ENCODE measurements at places on chromosomes 5 and 9.
A peak's percentile ranks its signal among the peaks of the same experiment; 100 is the strongest.

- no peak for DNase-seq
Observed at GRCh38 chr9:103261951-103262350, 266.8 kb downstream of the CYLC2 start.

- no peak for DNase-seq
Observed at GRCh38 chr5:25540628-25541027, 895.9 kb upstream of the CDH10 start.

- no peak for DNase-seq
Observed at GRCh38 chr5:106401561-106401960, 1269.2 kb downstream of the EFNA5 start.

- DNase-seq = no peak
Observed at GRCh38 chr9:93022721-93023520, 35.6 kb upstream of the SUSD3 start.

DNA sequence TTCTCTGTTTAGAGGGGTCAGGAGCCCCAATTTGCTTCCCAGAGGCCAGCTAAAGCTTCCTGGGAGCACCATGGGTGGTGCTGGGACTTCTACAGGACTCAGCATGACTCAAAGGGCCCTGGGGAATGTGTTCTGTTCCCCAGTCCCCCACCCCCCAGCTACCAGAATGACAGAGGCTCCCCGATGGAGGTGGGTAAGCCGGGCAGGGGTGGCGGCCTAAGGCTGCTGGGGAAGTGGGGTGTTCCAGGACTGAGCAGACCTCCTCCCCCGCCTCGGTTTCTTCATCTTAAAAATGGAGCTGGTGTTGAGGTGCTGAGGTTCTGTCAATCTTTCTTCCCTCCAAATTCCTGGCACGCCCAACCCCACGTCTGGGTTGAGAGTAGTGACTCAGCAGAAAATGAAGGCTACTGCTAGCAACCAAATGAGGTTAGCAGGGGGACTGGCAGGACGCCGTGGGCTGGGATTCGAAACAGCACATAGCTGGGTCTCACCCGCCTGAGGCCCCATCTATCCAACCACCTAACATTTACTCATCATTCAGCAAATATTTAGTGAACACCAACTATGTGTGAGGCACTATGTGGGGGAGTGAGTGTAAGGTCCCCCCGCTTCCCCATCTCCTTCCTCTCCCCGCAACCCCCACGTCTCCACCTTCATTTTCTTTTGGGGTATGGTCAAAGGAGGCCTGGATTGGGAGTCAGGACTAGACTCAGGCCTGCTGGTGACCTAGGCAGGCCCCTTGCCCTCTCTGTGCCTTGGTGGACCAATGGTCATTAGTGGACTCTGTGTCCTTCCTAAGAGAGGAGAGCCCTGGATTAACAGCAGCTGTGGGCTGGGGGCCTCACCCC, 50.2 kb downstream of the C9orf50 start:
- DNase-seq = peak; percentile 35

DNA sequence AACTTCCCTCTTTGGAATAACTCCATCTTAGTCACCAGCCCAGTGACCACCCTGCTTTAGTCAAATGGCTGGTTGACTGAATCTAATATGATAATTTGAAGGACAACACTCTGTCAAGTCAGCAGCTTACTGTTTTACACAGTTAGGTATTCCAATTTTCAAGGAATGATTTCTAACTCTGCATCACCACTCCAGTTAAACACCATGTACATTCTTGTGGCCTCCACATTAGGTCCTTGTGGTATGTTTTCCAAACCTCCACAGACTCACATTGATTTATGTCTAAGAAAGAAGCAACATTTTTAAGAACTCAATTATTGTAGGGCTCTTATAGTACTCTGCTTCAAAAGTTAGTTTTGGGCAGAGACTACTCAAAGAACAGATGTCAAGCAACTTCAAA, 110.7 kb downstream of the TLE1 start:
- DNase-seq = no peak

GRCh38 chr9:127258606-127259471, 5.7 kb upstream of the GARNL3 start:
- DNase-seq = no peak

GRCh38 chr5:35383041-35383440, 152.8 kb upstream of the PRLR start:
- no peak for DNase-seq

GRCh38 chr5:168311061-168311566, 19.7 kb downstream of the WWC1 start:
- DNase-seq = no peak

DNA sequence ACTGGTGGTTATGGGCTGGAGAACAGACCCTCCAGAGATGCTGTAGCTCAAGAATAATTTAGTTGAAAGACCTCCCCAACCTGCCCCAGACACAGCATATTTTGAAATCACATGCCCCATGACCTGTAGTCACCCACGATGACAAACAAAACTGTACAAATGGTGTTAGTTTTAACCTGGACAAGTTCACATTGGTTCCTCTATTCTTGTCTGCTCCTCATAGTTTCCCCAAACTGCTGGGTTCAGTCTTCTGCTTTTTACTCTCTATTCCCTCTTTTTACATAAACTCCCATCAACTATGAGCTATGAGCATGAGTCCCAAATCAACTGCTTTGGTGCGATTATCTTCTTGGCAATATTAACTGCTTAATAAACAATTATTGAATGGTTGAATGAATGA, 365.3 kb upstream of the CLINT1 start:
- no peak for DNase-seq

- DNase-seq = no peak
Observed at GRCh38 chr5:57842364-57843058, 359.9 kb upstream of the ACTBL2 start.

- no peak for DNase-seq
Observed at GRCh38 chr9:136645903-136646754, 16.6 kb upstream of the EGFL7 start.

- DNase-seq = no peak
Observed at GRCh38 chr5:81422671-81423070, 28.7 kb upstream of the ACOT12 start.

- no peak for DNase-seq
Observed at GRCh38 chr5:32908641-32909040, 197.5 kb downstream of the NPR3 start.

- no peak for DNase-seq
Observed at GRCh38 chr9:87581513-87581912, 83.8 kb downstream of the DAPK1 start.

DNA sequence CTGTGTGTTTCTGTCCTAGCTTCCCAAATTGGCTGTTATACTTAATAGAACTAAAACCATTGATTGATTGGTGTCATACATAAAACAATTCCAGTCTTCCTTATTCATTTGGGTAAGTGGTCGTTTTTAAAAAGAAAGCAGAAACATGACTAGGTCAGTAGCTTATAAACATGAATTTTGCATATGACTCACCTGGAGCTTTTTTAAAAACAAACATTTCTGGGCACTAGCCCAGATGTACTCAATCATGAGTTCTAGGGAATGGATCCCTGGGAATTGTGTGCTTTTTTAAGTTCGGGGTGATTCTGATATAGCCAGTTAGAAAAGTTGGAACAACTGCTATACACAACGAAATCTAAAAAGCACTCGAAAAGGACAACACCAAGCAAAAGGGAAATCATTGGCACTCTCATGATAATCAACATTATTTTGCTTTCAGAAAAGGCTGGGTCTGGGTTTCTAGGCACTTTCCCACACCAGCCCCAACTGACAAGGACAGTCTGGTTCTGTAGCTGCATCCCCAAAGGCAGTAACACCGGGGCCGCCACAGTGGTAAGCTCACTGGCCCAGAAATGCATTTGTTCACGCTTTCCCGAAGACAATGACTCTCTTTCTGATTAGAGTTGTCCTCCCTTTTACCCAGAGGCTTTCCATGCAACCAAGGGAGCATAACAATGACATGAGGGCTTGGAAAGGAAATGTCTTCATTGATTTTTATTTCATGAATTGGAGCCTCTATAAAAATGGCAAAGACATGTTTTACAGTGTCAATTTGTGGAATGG, 664.9 kb upstream of the WWC1 start:
- no peak for DNase-seq

DNA sequence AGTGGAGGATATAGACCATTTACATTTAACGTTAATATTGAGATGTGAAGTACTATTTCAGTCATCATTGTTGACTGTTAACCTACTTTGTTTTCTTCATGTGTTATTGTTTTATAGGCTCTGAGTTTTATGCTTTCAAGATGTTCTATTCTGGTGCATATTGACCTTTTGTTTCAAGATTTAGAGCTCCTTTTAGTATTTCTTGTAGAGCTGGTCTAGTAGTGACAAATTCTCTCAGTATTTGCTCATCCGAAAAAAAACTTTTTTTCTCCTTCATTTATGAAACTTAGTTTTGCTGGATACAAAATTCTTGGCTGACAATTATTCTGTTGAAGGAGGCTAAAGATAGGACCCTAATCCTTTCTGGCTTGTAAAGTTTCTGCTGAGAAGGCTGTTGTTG, 91.3 kb downstream of the INVS start:
- DNase-seq = no peak

GRCh38 chr9:92962846-92963245, 15.5 kb downstream of the FGD3 start:
- no peak for DNase-seq

- no peak for DNase-seq
Observed at GRCh38 chr9:71146511-71146910, 25.1 kb upstream of the TRPM3 start.

GRCh38 chr5:77266291-77266690, 55.8 kb downstream of the PDE8B start:
- no peak for DNase-seq

GRCh38 chr5:74382123-74382855, 258.2 kb downstream of the ENC1 start:
- no peak for DNase-seq

GRCh38 chr5:155313518-155313917, 300.0 kb downstream of the KIF4B start:
- DNase-seq = no peak

DNA sequence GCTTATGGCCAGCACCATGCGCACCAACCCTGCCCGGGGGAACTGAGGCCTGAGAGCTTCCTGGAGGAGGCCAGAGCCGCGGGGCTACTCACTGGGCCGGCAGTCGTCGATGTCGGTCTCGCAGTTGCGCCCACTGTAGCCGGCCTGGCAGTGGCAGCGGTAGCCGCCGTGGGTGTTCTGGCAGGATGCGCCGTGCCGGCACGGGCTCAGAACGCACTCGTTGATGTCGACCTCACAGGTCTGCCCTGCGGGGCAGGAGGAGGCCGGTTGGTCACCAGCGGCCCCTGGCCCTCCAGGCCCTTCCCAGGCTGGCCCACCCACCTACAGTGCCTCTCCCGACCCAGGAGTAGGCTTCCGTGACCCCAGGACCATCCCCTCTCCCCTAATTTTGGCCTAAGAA, 27.7 kb upstream of the SEC16A start:
- DNase-seq = no peak

DNA sequence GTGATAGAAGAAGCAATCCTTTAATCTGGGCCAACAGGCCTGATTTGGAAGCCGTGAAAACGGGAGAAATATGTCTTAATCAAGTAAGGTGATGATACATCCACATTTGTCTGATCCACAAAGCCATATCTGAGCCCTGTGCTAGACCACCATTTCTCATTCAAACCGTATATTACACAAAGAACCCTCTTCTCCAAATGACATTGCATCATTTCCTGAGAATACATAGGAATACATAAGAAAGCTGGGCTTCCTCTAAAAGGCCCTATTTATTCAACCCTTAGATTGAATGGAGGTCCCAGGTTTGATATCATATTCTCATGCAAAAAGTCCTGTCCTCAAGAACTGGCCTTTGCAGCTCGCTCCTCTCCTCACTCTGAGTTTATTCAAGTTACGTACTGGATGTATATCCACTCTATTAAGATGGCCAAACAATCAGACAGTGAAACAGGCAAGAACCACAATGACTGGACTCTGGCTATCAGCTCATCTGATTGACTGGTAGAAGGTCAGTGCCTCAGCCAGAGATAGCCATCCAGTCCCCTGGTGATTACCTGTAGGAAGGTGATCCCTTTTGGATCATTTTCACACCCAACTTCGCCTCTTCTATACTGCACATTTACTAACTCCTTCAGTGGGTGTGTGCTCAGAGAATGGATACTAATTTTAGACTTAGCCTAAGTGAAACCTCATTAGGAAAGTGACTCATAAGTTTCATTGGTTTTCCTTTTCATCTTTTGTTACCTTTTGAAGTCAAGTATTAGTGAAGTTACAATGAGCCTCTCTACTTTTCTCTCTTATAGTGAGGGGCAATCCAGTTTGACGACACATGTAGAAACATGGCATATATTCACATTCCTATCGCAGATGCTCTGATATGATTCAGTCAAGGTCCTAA, 167.6 kb upstream of the WWC1 start:
- DNase-seq = no peak

DNA sequence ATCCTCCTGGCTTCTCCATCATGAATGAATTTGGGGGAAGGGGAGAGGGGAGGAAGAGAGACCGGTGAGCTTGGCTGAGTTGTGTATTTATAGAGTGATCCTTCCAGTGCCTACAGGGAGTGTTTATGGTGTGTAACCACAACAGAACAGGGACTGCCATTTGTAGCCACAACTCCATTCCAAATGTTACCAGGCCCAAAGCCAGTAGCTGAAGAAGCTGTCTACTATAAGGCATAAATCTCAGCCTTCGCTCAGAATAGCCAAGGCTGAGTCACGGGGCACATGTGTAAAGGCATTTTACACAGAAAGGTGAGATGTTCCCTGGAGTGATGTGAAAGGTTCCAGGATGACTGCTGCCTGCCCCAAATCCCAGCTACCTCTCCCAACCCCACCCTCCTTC, 2.5 kb downstream of the TMEM252 start:
- DNase-seq = no peak

DNA sequence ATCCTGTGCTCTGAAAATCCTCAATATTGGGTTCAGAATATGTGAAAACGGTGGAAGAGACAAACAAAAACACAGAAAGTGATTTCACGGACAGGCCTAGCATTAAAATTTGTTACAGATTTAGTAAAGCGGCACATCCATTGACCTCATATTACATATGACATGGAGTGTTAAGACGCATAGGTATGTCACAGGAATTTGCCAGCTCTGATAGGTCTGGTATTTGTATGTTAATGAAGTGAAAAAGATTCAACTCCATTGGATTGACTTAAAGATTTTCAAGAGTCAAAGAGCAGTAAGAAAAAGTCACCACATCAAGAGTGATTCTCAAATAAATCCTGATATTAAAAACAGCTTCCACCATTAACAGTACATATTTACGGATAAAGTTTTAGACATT, 396.5 kb upstream of the SEMA6A start:
- DNase-seq = no peak

DNA sequence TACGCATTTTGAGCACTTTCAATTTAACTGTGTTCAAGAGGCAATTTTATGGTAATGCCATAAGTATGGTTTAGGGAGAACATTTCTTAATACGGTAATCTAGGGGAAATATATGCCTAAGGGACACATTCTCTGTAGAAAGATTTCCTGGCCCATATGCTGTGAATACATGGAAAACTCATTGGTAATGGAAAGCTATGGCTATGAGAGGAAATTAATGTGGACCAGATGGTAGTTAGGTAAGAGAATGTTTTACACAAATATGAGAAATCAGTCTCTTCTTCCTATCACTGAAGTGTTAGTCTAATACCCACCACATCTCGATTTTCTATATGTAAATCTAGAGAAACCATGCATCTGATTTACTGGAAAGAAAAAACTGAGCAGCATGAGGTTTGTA, 105.0 kb downstream of the SEMA6A start:
- no peak for DNase-seq
